ENCODE measurements at places on chromosomes 5 and 9.

- no peak for DNase-seq
These were observed 6.2 kb downstream of the UGT3A2 start for GRCh38 chr5:36060420-36060887.

DNA sequence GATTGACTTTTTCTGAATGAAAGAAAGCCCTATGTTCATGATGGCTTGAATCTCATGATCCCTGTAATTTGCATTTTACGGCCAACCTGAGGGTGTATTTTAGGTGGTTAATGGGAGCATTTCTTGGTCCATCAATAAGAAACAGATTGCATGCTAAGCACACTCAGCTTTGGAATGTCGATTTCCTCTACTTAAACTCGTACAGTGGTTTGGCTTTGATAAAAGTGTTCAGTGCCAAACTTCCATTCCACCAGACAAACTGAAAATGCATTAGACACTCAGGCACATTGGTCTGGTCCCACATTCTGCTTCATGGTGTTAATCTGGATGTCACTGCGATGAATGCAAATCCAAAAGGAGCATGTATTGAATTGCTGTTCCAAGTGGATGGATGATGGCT, 77.0 kb downstream of the VCAN start:
- no peak for DNase-seq

DNA sequence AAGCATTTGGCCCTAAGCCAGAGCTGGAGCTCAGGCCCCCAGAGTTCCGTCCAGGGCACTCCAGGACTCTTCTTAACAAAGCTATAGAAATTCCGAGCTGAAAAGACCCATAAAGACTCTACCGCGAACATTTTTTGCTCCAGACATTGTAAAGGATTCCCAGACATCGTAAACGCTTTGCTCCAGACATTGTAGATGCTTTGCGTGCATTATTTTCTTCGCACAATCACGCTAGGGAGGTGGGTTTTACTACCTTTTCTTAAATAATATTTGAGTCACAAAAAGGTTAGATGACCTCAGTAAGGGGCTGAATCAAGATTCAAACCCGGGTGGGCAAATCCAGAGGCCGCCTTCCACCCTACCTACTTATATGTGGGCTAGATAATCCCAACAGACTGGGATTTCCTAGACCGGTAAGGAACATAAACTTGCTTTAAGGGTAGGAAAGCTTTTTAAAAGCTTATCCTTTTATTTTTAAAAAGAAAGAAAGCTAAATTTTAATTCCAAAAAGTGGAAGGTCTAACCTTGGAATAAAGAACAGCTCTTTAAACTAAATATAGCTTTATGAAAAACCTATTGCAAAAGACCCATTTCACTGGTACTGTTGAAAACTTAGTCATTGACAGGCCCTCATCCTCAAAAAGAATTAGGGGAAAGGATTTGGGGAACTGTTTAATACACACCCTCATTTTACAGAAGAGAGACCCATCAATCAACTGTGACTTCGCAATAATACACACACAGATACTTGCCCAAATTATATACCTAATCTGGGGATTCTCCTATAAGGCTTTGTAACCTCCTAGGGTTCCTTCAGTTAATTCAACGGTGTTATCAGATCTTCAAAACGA, 822 bp upstream of the TNIP1 start:
- no peak for DNase-seq

GRCh38 chr9:69223605-69224004, 49.5 kb downstream of the TJP2 start:
- DNase-seq, result peak; percentile 19

DNA sequence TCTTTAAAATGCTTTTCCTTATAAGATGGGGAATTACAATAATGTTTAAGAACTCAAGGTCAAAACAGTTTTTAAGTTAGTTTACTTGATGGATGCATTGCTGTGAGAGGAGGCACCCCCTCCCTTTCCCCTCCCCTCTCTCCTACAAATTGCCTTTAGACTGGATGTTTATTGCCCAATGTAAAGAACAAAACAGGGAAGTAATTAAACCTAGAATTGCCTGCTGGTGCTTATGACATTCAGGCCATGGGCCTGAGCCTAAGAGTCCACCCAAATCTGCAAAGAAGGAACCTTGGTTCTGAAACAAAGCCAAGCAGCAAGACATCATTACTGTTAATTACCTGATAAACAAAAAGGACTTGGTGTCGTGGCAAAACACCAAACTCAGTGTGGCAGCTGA, 630.3 kb downstream of the ISL1 start:
- DNase-seq, result no peak

- no peak for DNase-seq
These were observed 290.1 kb downstream of the AGTPBP1 start for GRCh38 chr9:85451680-85452079.

- DNase-seq, result no peak
These were observed 31.2 kb upstream of the DTWD2 start for GRCh38 chr5:119019501-119019900.

Data from keratinocyte (primary cell).